ENCODE measurements at places on chromosomes 13 and 19. TPM values are rescaled to one million over a fixed set of nuclear protein-coding genes. Genes with fewer than 3 reads are reported as not detected.

Gene ZIM2
- 1.9 TPM for polyA plus RNA-seq

Gene CDX2
- not detected for polyA plus RNA-seq

Gene TICAM1
- polyA plus RNA-seq = 5.2 TPM

Gene MAN2B1
- polyA plus RNA-seq = 35.6 TPM

Gene PSG1
- polyA plus RNA-seq = not detected

Gene MCEMP1
- polyA plus RNA-seq = not detected

Gene NBEA
- polyA plus RNA-seq = 18.2 TPM
